Immature natural killer cell (primary cell): ENCODE measurements at places on chromosomes 6 and 20. TPM values are rescaled to one million over a fixed set of nuclear protein-coding genes. Genes with fewer than 3 reads are reported as not detected.

DNA sequence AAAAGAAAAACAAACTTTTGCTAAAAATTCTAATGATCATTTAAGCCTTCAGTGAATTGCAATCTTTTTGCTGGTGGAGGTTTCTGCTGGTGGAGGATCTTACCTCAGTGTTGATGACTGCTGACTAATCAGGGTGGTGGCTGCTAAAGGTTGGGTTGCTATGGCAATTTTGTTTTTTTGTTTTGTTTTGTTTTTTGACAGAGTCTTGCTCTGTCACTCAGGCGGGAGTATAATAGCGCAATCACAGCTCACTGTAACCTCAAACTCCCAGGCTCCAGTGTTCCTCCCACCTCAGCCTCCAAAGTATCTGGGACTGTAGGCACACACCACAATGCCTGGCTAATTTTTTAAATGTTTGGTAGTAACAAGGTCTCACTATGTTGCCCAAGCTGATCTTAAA, 94.7 kb downstream of the ANKRD6 start:
- no peak overlapping the region for H3K27ac ChIP-seq
- no peaks in the 10 kb centered on the region for H3K27me3 ChIP-seq
- no peaks in the 10 kb centered on the region for H3K4me1 ChIP-seq
- DNase-seq = no peak
- no peaks in the 10 kb centered on the region for H3K36me3 ChIP-seq

DNA sequence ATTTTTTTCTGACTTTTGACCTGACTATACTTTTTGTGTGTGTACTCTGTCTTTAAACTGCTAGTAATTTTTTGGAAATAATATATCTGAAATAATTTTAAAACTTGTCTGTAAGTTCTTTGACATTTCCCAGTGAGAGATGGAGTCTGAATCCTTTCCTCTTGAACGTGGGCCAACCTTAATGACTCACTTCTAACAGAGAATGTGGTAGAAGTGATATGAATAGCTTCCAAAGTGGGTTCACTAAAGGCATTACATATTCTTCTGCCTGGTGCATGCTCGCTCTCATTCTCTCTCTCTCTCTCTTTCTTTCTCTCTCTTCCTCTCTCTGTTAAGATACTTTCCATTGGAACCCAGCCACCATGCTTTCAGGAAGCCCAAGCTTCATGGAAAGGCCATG, 108.7 kb upstream of the FERMT1 start:
- no peak overlapping the region for H3K27ac ChIP-seq
- H3K4me1 ChIP-seq = no peaks in the 10 kb centered on the region
- peaks cover 4% of the 10 kb centered on the region for H3K27me3 ChIP-seq
- no peaks in the 10 kb centered on the region for H3K36me3 ChIP-seq

DNA sequence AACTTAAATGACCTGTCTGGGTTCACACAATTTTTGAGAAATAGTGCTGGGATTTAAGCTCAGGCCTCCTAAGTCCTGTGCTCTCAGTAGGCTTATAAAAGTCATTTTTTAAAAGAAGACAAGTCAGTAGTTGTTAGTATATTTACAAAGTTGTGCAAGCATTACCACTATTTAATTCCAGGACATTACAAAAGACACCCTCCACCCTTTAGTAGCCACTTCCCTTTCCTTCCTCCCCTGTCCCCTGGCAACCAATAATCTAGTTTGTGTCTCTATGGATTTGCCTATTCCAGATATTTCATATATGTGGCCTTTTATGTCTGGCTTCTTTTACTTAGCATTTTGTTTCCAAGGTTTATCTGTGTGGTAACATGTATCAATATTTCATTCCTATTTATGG, 37.6 kb downstream of the HMGN3 start:
- H3K36me3 ChIP-seq = peaks cover 15% of the 10 kb centered on the region
- no peaks in the 10 kb centered on the region for H3K27me3 ChIP-seq
- no peak overlapping the region for H3K4me3 ChIP-seq
- DNase-seq = no peak
- no peak overlapping the region for H3K27ac ChIP-seq
- peaks cover 5% of the 10 kb centered on the region for H3K4me1 ChIP-seq

Gene CPNE5
- polyA plus RNA-seq = 0.52 TPM
